ENCODE measurements at places on chromosomes 16 and 17.
A peak's percentile ranks its signal among the peaks of the same experiment; 100 is the strongest.

GRCh38 chr16:84544031-84544773 is 39.7 kb upstream of the MEAK7 start:
- DNase-seq = peak; percentile 80

DNA sequence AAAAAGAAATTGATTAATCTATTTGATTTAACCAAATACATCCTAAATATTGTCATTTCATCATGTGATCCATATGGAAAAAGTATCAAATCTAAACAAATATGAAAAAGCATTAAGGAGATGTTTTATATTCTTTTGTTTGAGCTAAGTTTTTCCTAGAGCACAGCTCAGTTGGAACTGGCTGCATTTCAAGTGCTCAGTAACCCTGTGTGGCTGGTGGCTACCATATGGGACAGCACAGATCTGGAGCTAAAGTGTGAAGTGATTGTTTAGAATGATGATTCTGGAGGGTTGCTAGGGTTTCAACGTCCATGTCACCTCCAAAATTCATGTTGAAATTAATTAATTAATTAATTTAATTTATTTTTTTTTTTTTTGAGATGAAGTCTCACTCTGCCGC is 137.5 kb downstream of the XYLT1 start:
- DNase-seq = no peak

GRCh38 chr17:43874293-43874692 is 27.3 kb downstream of the CD300LG start:
- DNase-seq = no peak

GRCh38 chr16:86987746-86988670 is 329.2 kb downstream of the C16orf95 start:
- no peak for DNase-seq

- no peak for DNase-seq
Measured at GRCh38 chr17:82389379-82389778, 17.8 kb downstream of the UTS2R start.

Data from KBM-7 (cell line).